ENCODE measurements at places on chromosomes 2 and 18.

- DNase-seq, result no peak
Observed at GRCh38 chr2:5373200-5373599, 319.0 kb upstream of the SOX11 start.

DNA sequence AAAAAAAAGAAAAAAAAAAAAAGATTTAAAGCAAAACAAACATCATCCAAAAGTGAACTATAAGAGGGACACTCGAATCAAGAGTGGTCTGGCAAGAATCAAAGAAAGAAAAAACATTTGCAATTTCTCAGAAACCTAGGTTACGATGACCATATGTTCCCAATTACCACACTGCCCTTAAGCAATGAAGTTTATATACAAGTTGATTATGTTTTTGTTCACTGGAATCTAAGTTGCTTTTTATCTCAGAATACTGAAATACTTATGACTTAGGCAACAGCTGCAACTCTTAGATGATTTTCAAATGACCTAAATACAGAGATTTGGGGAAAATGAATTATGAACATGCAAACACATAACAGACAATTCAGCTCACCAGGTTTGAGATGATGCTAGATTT lies 597.1 kb upstream of the CHAC2 start:
- no peak for DNase-seq

GRCh38 chr2:58045580-58046334 lies 849 bp upstream of the VRK2 start:
- no peak for DNase-seq

- DNase-seq, result no peak
Observed at GRCh38 chr2:17272652-17273525, 245.4 kb downstream of the RAD51AP2 start.

GRCh38 chr2:4840791-4841190 lies 851.4 kb upstream of the SOX11 start:
- no peak for DNase-seq

- no peak for DNase-seq
Observed at GRCh38 chr2:19860022-19860421, 41.8 kb downstream of the TTC32 start.

DNA sequence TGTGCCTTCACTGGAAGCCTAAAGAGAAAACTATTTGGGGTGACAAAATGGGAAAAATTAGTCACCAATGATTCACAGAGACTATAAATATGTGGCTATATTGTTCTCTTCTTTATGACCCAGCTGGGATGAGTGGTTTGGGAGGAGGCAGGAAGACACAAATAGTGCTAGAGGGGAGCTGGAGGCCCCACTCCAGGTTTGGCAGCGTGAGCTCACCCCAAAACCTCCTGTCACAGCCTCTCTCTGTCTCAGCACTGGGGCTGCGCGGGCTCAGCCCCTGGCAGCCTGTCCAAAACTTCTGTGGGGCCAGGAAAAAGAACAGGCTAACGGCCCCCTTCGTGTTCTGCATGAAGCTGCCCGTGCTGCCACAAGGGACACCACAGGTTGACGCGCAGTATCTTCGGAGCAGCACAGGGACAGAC lies 73.2 kb upstream of the LCLAT1 start:
- DNase-seq, result no peak

- no peak for DNase-seq
Observed at GRCh38 chr18:3875376-3875775, 425.4 kb downstream of the TGIF1 start.

- DNase-seq, result no peak
Observed at GRCh38 chr18:50422286-50422898, 47.5 kb downstream of the SKA1 start.

GRCh38 chr18:62399781-62400308 lies 74.7 kb downstream of the TNFRSF11A start:
- no peak for DNase-seq

GRCh38 chr18:62717169-62717924 lies 2.0 kb downstream of the PHLPP1 start:
- DNase-seq, result no peak

- no peak for DNase-seq
Observed at GRCh38 chr2:151260573-151261230, 961 bp downstream of the RBM43 start.

DNA sequence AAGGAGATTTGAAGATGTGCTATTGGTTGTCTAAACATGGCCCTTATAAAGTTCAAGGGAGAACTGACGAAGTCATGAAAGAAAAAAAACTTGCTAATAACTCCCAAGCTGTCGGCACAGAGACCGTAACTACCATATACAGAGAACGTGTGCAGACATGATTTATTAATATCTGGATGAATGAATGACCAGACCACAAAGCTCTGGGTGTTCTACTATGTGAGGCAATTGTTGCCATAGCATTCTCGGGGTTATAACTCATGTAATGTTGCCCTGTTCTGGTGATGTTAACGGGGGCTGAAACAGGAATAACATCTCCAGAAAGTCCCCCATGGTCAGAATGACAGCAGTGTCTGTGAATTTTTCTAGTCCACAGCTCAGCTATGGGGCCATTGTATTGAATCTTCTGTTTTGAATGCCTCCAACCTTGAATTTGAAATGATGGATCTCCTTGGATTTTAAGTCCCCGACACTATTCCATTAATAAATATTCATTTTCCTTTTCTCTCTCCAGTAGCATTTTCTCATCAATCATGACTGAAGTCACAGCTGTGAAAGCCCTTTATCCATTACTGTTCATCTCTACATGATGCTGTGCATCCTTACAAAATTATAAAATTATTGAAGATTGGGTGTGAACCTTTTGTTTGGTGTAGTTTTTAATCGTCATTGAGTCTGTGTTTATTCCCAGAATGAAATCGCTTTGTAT lies 483.4 kb upstream of the KLHL29 start:
- no peak for DNase-seq

DNA sequence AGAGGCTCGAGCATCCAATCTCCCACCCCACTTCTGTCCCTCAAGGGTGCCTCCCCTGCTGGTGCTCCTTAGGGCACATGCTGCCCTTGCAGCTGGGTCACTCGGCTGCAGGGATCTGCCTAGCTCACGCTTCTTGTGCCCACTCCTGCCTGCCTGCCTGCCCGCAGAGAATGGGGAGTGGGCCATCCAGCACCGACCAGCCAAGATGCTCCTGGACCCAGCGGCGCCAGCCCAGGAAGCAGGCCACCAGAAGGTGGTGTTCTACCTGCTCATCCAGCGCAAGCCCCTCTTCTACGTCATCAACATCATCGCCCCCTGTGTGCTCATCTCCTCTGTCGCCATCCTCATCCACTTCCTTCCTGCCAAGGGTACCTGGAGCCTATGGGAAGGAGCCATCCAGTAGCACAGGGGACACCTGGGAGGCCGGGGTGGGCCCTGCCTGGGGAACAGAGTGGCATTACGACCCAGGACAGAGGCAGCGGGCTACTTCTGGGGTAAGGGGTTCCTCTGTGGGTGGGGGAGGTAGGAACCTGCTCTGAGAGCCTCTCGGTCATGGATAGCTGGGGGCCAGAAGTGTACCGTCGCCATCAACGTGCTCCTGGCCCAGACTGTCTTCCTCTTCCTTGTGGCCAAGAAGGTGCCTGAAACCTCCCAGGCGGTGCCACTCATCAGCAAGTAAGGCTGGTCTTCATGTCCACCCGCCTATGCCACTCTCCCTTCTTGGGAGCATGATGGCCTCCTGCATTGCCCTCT lies 3.4 kb downstream of the CHRNG start:
- DNase-seq, result no peak

GRCh38 chr2:8693157-8693821 lies 11.4 kb downstream of the ID2 start:
- no peak for DNase-seq

DNA sequence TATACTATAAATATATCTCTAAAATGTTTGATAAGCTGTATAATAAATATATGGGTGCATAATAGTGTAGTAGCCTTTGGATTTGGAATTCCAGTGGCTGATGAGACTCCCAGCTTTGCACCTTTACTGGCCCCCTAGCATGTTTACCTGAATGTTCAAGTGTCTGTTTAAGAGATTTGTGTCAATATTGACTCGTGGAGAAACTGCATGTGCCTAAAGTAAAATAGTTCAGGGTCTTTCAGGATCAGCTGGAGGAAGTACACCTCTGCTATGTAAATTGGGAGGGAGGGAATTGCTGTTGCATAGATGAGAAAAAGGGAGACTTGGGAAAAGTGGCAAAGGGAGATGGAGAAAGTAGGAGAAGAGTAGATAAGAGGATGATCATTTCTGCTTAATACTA lies 23.9 kb downstream of the ME2 start:
- no peak for DNase-seq

- no peak for DNase-seq
Observed at GRCh38 chr18:26134107-26134506, 438 bp downstream of the PSMA8 start.

DNA sequence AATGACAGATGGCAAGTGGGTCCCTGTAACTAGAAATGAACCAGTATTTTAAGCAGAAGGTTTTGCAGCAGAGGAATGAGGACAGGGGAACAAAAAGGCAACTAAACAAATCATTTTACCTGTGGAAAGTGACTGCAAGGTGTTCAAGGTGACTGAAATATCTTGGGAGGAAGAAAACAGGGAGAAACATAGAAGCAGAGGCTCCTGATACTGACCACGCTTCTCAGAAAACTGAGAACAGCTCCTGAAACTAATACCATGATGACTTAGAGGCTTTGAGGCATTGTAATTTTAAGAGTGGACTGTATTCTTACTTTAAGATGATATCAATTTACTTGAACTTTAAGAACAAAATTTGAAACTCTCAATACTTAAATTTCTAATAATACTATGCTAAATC lies at the start of gene DYTN:
DYTN (minus strand) TSS at position 101 of the 400 bp plus-strand sequence. CDS start 117 bp downstream, outside the sequence.
- DNase-seq, result no peak

DNA sequence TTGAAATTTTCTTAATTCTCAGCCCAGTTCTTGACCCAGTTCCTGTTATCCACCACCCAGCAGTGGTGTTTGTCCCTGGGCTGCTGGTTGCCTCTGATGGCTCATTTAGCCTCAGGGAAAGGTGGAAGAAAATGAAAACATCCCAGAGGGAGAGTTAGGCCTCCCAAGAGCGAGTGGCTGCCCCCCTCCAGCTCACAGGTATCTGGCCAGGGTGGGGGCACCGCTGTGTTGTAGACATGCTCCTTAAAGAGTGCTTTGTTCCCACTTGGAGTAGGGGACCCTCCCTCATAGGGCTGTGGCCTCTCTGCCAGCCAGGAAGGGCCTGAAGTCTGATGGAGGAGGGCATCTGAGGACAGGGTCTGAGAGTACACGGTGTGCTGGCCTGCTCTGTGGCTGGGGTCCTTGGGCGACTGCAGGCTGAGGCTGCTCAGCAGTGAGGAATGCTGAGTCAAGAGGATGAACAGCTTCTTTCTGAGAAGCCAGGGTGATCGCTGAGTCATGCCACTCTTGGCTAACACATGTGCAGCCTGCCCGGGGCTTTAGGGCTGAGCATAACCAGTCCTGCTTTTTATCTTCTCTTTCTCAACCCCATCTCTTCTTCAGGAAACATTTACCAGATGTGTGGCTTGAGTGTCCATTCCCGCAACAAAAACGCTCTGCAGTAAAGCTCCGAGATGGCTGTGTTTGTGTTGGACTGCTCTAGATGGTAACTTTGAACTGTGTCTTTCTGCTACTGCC lies 72.3 kb downstream of the IL1R2 start:
- peak; percentile 19 for DNase-seq

DNA sequence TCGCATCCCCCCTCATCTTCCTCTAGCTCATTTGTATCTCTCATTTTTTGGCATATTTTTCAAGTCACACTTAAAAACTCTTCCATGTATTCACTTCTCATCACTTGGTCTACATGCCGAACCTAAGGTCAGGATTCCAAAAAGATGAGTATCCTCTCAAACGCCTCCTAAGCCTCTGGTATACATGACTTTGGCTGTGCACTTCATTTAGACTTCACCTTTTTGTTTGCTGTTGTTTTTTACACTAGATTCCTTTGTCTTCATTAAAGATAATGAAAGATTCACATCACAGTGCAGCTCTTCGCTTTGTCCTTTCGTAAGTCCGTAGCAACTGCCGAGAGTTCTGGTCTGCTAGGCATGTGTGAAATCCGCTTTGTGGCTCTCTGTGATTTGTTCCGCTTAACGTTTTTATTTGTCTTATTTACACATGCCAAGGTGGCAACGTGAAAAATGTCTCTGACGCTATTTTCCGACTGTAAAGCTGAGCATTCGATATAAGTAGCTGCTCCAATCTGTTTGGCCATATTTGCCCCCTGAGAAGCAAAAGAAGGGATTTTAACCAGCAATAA lies 17.7 kb downstream of the RND3 start:
- DNase-seq, result no peak

DNA sequence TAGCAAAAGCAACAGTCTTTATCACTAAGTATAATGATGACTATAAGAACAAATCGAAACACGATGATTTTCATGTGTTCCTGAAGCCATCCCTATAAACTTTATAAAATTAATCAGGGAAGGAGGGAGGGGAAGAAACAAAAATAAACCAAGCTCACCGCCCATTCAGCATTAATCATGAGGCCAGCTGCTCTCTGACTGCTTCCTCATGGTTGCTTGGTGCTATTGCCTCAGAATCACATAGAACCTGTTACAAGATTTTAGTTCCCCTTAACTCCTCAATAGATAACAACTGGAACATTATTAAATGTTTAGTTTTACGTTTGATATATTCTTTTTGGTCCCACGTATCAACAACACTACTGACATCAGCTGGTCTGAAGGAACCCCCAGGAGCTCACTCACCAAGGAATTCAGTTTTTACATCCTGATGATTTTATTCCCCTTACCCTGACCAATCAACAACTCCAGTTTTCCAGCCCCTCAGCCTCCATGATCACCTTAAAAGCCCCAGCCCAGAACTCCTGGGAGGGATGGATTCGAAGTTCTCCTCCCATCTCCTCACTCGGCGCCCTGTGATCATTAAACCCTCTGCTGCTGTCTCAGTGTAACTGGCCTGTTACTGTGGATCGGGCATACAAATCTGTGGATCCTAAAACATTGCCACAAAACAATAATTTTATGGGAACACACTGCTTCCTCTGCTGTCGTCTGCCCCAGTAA lies 10.6 kb upstream of the HNRNPLL start:
- DNase-seq, result no peak

DNA sequence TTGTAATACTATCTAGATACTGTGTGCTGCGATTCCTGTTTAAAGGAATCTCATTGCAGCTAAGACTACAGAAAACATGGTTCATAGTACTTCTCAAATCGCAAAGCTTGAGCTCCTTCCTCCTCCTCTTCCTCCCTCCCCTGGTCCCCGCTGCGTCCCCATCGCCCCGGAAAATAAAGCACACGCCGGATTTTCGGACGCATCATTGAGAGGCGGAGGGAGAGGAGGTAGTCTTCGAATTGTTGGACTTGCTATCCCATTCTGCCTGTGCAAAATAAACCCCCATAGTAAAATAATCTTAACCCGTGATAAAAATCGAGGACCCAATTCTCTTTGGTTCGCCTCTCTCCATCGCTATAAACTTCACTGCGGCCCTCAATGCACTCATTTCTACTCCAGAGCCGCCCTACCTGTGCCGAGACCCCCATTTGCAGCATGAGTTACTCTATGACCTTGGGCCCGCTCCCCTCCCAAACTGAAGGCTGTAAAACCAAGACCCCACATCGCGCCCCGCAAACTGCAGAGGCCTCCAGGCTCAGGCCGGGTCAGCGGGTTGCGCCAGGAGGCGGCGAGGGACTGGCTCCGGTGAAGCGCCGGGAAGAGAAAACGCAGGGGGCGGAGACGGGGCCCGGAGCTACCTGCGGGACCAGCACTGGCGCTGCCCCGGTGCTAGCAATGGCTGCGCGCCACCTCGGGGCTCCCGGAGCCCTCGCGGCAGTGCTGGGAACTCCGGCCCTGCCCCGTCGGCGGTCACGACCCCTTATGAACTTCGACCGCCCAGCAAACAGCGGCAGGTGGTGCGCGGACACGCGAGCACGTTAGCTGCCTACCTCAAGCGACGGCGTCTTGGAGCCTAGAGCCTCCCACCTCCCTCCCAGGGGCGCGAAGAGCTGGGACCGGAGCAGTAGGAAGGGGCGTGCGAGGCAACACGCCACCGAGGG lies 649 bp downstream of the ESCO1 start:
- DNase-seq, result peak; percentile 53

- no peak for DNase-seq
Observed at GRCh38 chr2:145958611-145959010, 1438.7 kb upstream of the ZEB2 start.

All from activated T-helper 1 cell treated with anti-CD3 and anti-CD28 coated beads, Interleukin-2, amount 50 U/mL, for 16 hours (primary cell).